Caudate nucleus (tissue), 63 donors: ENCODE measurements at places on chromosomes 5 and 9.

GRCh38 chr9:116986015-116986414 lies 298.9 kb downstream of the TRIM32 start:
- no peak for DNase-seq

GRCh38 chr9:114538241-114538640 lies 33.0 kb upstream of the WHRN start:
- DNase-seq = no peak

DNA sequence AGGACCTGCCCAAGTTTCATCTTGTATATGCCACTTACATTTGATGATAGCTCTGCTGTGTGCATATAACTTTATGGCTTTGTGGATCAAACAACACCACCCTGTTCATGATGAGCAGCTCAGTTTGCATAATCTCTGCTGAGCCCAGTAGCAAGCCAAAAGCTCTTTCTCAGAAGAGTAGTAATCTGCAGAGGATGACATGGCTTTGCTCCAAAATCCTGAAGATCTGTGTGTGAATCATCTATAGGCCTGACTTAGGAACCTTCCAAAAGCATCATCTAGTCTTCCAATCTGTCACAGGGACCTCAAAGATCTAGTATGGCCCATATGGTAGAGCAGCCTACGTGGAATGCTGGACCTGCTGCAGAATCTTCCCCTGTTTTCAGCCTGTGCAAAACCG lies 394.6 kb downstream of the PSAT1 start:
- DNase-seq = no peak

DNA sequence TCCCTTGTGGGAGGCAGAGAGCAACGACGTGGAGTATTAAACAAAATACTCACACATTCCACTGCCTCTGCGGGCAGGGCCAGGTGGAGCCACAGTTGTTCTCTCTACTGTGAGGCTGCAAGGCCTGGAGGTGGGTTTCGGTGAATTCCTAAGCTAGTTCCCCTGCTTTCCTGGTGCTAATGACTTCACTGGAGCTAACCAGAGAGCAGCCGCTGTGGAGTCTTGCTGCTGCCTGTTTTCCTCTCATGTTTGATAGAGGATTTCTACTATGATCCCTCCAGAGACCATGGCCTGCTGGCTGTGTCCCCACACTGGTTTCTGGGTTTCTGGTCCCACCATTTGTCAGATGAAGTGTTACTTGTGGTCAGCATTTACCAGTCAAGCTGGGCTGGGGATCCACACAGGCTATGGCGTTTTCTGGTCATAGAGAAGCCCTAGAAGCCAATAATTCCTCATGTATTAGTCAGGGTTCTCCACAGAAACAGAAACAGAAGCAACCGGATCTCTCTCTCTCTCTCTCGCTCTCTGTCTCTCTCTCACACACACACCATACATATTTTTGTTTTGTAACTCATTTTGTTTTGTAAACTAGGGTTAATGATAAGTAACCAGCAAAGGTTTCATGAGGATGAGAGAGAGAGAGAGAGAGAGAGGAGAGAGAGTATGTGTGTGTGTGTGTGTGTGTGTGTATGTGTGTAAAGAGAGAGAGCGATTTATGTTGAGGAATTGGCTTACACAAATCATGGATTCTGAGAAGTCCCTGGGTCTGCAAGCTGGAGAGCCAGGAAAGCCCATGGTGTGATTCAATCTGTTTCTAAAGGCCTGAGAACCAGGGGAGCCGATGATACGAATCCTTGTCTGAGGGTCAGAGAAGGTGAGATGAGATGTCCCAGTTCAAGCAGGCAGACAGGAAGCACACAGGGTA lies 403.0 kb downstream of the GADD45G start:
- DNase-seq = no peak

DNA sequence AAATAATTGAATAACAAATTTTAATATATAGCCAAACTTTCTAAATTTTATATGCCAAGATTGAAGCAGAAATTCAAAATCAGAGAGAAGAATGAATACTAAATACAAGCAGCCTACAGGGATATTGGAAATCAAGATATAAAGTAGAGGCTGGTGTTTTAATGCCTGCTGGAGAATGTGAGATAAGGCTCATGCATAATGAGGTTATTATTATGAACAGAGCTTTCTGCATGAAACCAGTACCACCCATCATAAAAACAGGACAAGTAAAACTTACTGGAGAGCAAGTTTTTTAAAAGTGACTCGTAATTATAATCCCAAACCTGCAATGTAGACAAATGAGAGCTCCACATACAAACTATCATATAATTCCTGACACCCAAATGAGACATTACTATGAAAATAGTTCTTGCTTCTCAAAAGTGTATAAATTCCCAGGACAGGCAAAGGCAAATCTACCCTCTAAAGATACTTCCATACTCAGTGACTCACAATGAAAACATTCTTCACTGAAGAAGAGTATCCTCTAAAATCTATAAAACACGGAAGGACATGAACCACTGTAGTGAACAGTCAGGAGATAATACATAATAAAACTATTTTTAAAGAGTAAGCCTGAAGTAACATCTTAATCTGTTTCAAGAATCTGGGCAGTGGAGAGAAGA lies 532.0 kb upstream of the GRAMD2B start:
- DNase-seq = no peak

- no peak for DNase-seq
These were observed 1.6 kb upstream of the GLIPR2 start for GRCh38 chr9:36134761-36135505.

- DNase-seq = no peak
These were observed 87.5 kb downstream of the SIL1 start for GRCh38 chr5:139110526-139111168.

GRCh38 chr9:94900222-94901018 lies 173.9 kb downstream of the AOPEP start:
- no peak for DNase-seq

DNA sequence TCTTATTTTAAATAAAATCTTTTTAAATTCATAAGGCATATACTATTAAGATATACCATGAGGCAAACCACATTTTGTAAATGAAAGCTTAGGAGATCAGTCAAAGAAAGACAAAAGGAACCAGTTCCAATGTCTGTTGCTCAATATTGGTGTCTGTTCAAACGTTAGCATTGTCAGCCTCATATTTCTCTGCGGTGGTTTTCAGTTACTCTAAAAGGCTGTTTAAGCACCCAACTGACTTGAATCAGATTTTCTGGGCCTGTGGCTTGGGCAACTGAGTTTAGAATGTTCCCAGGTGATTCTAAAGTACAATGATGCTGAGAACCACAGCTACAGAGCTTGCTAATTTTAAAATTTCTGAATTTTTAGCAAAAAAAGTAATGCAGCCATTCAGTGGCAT lies 166.3 kb upstream of the KIF2A start:
- no peak for DNase-seq

GRCh38 chr5:102800427-102800826 lies 45.3 kb downstream of the PAM start:
- no peak for DNase-seq

- DNase-seq = no peak
These were observed 44.3 kb downstream of the NRG2 start for GRCh38 chr5:139998837-139999236.
